Activated CD8-positive, alpha-beta memory T cell treated with anti-CD3 and anti-CD28 coated beads for 1 hour (primary cell): ENCODE measurements at places on chromosomes 16 and 17.

GRCh38 chr17:13775450-13775849 is 173.7 kb upstream of the HS3ST3A1 start:
- no peak for DNase-seq

- no peak for DNase-seq
These were observed 189.7 kb downstream of the AXIN2 start for GRCh38 chr17:65371702-65372101.

DNA sequence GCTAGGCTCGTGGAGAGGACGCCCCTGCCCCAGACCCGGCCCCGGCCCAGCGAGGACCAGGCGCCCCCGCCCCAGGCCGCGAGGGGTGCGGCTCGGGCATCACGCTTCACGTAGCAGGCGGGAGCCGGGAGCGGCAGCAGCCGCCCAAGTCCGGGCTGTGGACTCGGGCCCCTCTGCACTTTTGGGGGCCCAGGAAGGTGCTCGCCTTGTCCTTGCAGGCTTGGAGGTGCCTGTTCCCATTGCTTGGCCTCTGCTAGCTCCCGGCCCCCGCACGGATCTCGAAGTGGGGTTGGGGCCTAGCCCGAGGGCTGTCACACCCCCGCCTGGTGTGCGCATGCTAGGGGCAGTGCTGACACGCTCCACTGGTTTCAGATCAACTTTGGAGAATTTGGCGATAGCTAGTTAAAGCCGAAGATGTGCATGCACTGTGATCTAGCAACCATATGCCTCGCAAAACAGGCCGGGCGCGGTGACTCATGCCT is 55.7 kb downstream of the WSB1 start:
- DNase-seq = no peak

DNA sequence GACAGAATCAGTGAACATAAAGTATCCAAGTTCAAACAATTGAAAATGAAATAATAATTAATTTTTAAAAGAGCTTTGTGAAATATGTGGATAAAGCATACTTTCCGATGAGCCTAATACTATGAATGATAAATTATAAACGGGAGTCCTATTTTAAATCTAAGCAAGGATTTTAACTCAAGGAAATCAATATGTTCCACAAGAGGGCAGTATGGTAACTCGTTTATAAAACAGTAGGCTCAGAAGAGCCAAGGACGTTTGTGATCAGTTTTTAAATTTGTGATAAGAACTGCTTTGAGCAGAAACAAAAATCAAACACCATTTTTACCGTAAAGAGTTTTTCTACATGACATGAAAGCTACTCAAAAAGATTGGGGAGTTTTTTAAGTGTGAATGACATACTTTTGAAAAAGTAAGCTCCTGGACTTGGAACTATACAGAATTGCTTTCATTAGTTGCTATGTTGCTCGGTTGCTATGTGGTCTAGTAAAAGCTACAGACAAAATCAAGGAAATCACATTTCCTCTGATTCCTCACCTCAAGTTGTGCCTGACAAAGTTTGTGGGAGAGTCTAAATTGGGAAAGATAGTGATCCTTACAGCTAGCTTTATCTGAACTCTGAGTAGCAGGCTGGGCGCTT is 11.8 kb upstream of the TEKT1 start:
- no peak for DNase-seq
